ENCODE measurements at places on chromosomes 13 and 19. TPM values are rescaled to one million over a fixed set of nuclear protein-coding genes. Genes with fewer than 3 reads are reported as not detected.

The DIAPH3 gene
- total RNA-seq, result 1.0 TPM

The PRSS57 gene
- 4.5 TPM for total RNA-seq

The GPC5 gene
- total RNA-seq, result not detected

The RNF113B gene
- total RNA-seq, result not detected

The ZNF610 gene
- 0.68 TPM for total RNA-seq

The TNFRSF19 gene
- total RNA-seq, result 0.36 TPM

The CEACAM6 gene
- not detected for total RNA-seq

The DIRAS1 gene
- 0.12 TPM for total RNA-seq

The PRR36 gene
- 0.13 TPM for total RNA-seq

The CABP5 gene
- not detected for total RNA-seq

The ZNF442 gene
- total RNA-seq, result 2.8 TPM

The COMMD6 gene
- total RNA-seq, result 149 TPM

The COL4A1 gene
- not detected for total RNA-seq

The SKA3 gene
- 1.4 TPM for total RNA-seq

The GADD45GIP1 gene
- total RNA-seq, result 5.7 TPM

The DAND5 gene
- total RNA-seq, result not detected

The GRIK5 gene
- total RNA-seq, result 2.1 TPM

The GRK1 gene
- total RNA-seq, result not detected

The RASAL3 gene
- total RNA-seq, result 283 TPM

The KIR2DL1 gene
- total RNA-seq, result 39.5 TPM

The LGI4 gene
- not detected for total RNA-seq

The OR10H5 gene
- not detected for total RNA-seq

The ZBTB32 gene
- 0.35 TPM for total RNA-seq

The KLK15 gene
- total RNA-seq, result not detected

The ELSPBP1 gene
- total RNA-seq, result not detected

The MAB21L1 gene
- total RNA-seq, result not detected

The TUBB4A gene
- total RNA-seq, result 1.8 TPM

The ARHGAP45 gene
- 560 TPM for total RNA-seq

The RINL gene
- 59.7 TPM for total RNA-seq

The BEST2 gene
- not detected for total RNA-seq

The JAK3 gene
- total RNA-seq, result 96.1 TPM

The SLC1A6 gene
- not detected for total RNA-seq

The C13orf42 gene
- total RNA-seq, result not detected

The ZNF724 gene
- 5.8 TPM for total RNA-seq

The ALOX5AP gene
- total RNA-seq, result 83.9 TPM

The ZNF569 gene
- total RNA-seq, result 8.0 TPM

The SBNO2 gene
- 106 TPM for total RNA-seq

The SCEL gene
- not detected for total RNA-seq

The KCNN1 gene
- not detected for total RNA-seq

All from natural killer cell (primary cell).